ENCODE measurements at places on chromosomes 5 and 9.

DNA sequence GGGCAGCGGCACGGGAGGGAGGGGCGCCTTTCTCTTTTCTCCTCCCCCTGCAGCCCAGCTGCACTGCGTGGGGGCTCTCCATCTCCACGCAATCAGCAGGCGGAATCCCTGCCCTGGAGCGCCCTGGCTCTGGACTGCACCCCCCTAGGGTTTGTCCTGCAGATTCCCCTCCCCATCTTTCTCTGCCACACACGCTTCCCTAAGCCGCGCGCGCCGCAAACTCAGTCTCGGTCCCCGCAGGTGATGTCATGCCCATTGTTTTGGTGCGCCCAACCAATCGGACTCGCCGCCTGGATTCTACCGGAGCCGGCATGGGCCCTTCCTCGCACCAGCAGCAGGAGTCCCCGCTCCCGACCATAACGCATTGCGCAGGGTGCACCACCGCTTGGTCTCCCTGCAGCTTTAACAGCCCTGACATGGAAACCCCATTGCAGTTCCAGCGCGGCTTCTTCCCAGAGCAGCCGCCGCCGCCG, at the start of gene KCNN2:
Gene KCNN2 (plus strand): TSS at position 347 of the 473 bp plus-strand sequence. CDS start 70 bp downstream, at position 417.
- DNase-seq: peak; percentile 86

GRCh38 chr5:168422431-168422830, 63.8 kb upstream of the RARS1 start:
- no peak for DNase-seq

DNA sequence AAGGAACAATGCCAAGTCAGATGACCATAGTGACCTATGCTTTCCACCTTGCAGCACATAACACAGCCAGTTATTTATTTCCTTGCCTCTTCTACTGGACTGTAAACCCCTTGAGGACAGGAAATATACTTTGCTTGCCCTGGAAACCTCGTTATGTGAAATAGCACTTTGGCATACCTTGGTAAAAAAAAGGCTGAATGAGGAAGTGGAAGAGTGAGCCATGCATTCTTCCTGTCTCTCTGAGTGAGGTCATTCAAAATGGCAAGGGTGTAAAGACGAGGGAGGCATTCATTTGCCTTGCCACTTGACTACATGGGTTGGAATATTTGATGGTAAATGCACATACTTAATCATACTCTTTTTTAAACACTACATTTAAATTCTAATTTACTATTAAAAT, 42.8 kb upstream of the SVEP1 start:
- no peak for DNase-seq

DNA sequence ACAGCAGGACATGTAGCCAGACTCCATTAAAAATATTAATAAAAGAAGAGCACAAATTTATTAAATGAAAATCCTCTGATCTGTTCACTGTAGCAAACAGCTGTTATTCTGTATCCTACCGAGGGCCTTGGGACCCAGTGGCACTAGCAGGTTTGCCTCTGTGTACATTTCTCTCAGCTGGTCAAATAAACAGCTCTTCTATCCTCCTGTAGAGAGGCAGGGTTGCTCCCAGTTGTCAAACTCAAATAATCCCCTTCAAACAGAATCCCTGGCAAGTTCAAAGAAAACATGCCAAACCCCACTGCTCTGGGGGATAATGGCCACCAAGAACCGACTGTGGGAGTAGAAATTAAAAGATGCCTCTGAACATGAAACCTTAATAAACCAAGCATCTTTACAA, 1262.0 kb upstream of the DMAC1 start:
- DNase-seq: no peak

DNA sequence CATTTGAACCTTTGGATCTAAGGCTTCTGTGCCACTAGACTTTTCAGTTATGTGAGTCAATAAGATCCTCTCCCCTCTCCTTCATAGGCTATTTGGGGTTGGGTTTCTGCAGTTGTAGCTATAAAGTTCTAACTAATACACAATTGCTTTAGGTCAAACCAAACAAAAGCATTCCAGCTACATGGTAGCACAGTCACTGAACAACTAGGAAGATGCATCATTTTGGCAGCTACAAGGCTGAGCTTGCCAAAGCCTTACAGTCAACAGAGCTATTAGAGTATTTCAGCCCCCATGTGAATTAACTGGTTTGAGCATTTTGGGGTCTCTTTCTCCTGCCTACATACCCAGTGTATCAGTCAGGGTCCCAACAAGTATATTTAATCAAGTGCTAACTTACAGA, 234.6 kb downstream of the ZNF608 start:
- DNase-seq: no peak

DNA sequence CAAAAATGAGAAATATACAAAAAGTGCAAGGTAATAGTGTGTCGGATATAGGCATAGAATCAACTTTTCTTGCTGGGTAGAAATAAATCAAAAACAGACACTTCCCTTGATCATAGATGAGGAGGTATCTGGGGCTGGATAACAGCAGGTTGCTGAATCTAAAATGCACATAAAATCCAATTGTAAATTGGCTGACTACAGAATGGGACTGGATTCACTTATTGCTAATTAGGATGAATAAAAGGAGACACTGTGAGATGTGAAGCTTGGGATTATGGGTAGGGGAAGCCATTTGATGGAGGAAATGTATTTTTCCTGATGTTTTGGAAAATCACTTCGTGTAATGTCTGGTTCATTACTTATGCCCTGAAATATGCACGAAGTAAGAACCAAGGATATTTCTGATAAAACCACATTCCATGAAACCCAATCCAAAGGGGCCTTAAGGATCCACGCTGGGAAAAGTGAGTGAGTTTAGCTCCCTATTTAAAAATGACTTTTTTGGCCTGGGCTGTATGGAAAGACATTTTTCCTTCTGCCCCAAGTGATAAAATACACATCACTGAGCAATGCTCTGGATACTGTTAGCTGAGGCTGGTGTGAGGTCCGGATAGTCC, 136.1 kb downstream of the MARCHF11 start:
- DNase-seq: no peak

GRCh38 chr9:84668196-84669012, 1.1 kb upstream of the NTRK2 start:
- peak; percentile 67 for DNase-seq

DNA sequence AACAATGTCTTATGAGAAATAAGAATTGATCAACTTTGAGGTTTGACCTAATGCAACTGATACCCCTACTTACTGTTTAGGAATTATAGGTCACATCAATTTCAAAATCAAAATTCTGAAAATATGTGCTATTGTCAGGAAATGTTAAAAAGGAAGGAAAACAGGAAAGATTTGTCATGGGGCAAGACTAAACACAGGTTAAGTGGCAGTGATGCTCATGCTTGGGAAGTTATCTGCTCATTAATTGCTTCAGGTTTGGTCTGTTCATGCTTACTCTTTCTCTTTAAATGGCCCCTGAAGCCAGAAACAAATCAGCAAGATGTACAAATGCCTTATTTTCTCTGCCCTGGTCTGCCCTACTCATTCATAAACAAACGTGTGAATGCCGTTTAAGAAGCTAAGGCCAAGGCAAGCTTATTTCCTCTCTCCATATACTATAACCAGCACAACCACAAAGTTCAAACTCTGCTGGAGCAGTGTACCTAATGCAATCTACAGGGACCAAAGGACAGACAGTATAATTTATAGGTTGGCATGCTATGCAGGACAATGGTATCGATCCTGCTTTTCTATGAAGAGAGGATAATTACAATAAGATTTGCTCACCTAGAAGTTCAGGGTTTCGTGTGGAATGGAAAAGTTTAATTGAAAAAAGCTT, 177.2 kb downstream of the GNAQ start:
- DNase-seq: no peak

DNA sequence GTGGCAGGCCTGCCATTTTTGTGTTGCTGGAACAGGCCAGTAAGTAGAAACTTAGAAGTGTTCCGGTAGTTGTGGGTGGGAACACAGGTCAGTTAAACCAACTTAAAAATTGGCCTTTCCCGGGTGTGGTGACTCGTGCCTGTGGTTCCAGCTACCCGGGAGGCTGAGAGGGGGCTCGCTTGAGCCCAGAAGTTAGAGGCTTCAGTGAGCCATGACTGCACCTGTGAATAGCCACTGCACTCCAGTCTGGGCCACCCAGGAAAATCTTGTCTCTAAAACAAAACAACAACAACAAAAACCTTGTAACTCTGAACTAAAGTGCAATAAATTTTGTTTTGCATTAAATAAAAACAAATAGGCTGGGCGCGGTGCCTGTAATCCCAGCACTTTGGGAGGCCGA, 1.4 kb upstream of the NHP2 start:
- DNase-seq: no peak

GRCh38 chr9:123418052-123418430, 62.0 kb downstream of the CRB2 start:
- DNase-seq: no peak

DNA sequence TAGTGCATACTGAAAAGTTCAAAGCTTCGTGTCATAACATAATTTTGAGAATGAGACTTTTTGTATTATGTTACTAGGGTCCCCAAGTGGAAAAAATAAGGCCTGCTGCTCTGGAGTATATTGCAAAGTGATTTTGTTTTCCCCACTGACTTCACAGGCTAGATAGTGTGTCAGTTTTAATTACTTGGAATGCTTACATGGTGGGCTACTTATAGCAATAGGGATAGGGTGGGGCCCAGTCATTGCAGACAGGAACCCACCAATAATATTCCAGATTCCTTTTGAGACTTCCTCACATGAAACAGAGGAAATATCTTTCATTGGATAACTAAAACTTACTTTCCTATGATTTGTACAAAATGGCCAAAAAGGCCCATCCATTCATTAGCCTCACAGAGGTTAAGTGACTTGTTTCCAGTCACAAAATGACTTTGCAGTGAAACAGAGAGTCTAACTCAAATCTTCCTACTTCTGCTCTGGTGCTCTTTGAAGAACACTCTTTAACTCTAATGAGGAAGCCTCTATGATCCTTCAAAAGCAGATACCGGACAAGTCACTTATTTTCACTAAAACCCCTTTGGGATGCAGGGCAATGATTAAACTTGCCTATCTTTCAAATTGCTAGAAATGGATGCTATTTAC, 16.2 kb upstream of the MEF2C start:
- DNase-seq: no peak

- peak; percentile 23 for DNase-seq
Measured at GRCh38 chr5:57850109-57850508, 367.5 kb upstream of the ACTBL2 start.

DNA sequence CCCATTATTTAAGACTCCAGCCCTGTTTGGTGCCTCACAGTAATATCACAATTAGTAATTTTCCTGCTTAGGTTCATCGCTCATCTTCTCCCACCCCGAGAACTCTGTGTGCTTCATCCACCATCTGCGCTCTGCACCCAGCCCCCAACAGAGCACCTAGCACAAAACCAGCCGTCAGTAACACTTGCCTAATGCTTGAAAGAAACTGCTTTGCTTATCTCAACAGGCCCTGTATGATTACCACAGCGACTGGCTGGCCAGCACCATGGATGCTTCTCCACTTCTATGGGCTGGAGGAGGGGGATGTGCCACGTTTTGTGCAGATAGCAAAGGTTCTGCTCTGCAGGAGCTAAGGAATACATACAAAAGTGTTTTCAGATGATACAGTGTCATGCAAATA, 166.8 kb downstream of the SPOCK1 start:
- DNase-seq: no peak

Measured in dermis blood vessel endothelial cell (primary cell).